ENCODE measurements at places on chromosomes 2 and 18.

- DNase-seq = no peak
Measured at GRCh38 chr2:38218591-38218991, 142.6 kb upstream of the CYP1B1 start.

DNA sequence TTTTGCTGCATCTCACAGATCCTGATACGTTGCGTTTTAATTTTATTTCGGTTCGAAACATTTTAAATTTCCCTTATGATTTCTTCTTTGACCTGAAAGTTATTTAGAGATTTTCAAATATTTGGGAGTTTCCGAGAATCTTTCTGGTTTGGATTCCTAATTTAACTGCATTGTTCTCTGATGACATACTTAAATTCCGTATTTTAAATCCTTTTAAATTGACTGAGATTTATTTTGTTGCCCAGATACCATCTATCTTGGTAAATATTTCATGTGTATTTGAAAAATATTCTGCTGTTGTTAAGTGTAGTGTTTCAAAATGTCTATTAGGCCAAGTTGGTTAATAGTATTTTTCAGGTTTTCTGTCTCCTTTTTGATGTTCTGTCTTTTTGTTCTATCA is 37.7 kb downstream of the MROH2A start:
- DNase-seq = no peak

- no peak for DNase-seq
Measured at GRCh38 chr2:177616731-177617130, 224.2 kb downstream of the AGPS start.

DNA sequence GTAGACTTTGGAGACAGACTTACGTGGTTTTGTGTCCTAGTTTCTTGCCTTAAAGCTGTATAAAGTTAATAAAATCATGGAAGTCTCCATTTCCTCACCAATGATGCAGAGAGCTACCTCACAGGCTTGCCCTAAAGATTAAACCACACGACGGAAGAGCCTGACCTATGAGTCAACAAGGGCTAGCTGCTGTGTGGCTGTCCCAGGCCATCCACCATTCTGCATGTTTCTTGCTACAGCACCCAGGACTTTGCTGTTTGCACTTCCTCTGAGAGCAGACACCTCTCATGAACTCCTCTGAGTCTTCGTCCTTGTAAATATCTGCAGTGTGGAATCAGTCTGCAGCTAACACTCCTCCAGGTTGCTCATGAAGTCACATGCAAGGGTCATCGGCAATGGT is 160.0 kb upstream of the TRIB2 start:
- no peak for DNase-seq

DNA sequence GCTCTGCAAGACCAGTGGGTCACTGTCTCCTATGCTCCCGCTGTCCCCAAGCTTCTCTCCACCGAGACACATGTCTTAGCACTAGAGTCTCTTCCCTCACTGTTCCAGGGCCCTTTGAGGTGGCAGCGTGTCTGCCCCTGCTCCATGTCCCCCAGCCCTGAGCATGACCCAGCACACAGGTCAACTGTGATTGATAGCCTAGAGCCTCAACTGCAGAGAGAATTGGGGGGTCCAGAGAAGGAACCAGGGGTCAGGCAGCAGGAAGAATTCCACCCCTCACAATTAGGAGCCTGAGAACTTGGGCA is 54.6 kb upstream of the ODC1 start:
- DNase-seq = no peak

DNA sequence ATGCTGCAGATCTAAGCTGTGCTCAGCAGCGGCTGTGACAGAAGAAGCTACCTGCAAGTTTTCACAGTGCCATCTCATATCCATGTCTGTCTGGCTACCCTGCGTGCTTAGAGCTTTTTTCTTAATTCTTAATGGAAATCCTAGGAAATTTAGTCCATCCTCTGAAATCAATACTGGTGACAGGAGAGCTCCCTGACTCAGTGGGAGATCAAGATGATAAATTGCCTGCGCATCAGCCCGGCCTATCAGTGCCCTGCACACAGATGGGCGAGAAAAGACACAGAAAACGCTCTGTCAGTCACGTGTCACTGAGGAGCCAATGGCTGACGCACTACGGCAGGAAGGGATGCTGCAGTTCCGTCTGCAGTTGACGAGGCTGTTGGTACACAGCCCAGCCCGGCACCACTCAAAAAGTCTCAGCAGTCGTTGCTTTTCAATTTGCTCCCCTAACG is 819.6 kb upstream of the FSHR start:
- peak; percentile 51 for DNase-seq

- DNase-seq = no peak
Measured at GRCh38 chr2:66050392-66050791, 384.5 kb upstream of the MEIS1 start.

- DNase-seq = no peak
Measured at GRCh38 chr2:205058409-205058808, 513.1 kb downstream of the PARD3B start.

DNA sequence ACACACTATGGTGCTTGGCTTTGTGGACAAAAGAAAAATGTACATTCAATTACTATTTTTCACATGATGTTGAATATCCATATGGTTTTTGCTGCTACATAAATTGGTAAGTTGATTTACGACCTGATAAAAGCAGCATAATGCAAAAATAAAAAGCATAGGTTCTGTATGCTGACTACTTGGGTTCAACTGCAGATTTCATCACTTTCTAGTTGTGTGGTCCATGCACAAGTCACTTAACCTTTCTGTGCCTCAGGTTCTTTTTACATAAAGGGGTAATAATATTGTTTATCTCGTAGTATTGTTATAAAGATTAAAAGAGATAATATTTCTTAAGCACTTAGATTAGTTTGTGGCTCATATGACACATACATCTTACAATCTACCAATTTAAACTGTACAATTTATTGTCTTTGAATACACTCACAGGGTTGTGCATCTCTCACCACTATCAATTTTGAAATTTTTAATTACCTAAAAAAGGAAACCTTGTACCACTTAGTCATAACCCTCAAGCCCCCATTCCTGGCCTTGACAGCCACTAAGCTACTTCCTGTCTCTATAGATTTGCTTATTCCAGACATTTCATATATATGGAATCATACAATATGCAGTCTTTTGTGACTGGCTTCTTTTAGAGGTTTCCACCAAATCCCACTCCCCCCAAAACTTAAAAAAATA is 1443.9 kb downstream of the SUCLG1 start:
- DNase-seq = no peak

DNA sequence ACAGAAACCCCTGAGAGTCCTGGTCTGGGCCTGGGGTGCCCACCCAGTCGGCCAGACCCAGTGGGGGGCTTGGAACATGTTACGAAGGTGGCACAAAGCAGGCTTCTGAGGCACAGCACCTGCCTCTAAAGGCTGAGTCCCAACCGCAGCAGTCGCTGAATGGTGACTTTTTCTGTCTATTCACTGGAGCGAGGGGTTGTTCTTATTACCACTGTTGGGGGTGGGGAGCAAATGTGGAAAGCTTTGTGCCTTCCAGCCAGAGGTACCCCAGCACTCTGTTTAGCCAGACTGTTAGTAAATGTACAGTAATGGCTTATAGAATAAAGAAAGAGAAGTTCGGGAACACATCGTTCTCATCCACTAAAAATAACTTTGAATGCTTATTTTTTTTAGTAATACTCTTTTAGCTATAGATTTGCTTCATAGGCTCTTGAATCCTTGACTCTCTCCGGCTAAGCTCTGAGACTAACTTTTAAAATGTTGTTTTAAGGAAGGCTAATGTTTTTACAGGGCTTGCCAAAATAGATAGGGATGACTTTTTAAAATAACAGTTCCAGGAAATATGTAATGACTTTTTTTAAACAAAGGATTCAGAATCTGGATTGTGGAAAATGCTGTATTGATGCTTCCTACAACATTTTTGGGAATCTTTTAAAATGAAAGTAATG is 23.4 kb upstream of the PTPN2 start:
- no peak for DNase-seq

DNA sequence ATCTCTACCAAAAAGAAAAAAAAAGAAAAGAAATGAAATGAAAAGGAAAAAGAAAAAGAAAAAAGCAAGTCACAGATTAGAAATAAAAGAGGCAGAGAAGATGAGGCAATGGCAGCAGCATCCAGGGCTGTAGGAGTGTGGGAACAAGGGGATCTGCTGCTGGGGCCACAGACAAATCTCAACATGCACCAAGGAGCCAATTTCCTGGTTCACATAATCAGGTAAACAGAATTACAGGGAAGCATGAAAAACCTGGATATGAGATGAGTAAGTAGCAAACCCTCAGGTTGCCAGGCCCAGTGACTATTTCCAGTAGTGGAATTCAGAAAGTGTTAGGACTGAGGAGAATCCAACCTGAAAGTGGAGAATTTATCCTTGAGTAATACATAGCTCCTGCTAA is 77.4 kb upstream of the ARHGAP28 start:
- DNase-seq = no peak

DNA sequence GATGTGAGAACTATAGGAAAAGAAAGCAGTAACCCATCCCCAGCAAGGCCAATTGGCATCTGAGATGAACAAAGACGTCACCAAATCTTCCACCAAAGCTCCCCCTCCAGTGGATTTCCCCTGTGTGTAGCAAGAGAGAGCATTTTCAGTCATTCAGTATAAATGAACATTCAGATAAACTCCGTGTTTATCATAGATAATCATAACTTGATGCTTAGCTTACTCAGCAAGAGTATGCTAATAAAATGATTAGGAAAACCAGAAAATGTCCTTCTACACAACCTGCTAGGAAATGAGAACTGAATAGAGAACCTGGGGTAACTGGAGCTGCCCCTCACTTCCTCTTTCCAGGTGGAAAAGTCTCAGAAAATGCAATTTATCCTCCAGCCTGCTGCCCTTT is 198.0 kb upstream of the CCDC150 start:
- DNase-seq = no peak

DNA sequence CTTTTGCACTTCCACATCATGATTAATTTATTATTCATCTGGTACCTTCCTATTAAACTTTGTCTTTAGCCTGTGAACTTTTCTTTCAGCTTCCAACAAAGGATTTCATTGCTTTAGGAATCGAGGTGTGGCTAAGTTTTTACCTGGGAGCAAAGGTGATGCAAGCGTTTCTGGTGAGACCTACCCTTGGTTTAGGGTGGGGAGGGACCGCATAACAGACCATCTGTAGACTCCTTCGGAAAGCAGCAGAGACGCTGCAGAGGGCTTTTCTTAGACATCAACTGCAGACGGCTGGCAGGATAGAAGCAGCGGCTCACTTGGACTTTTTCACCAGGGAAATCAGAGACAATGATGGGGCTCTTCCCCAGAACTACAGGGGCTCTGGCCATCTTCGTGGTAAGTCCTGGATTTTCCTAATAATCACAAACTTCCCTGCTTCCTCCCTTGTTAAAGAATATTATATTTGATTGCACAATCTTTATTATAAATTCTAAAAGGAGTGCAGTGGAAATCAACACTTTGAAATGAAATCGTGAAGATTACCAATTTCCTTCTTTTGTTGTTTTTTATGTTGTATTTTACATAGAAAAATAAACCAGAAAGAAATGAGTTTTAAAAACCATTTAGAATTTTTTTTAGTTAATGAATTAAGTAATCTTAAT is at the start of gene DSG3:
TSS of gene DSG3 (plus strand) at position 212 of the 662 bp plus-strand sequence. CDS start at position 349, 137 bp downstream.
- no peak for DNase-seq

GRCh38 chr18:8982416-8983183 is 119.9 kb upstream of the NDUFV2 start:
- DNase-seq = no peak

DNA sequence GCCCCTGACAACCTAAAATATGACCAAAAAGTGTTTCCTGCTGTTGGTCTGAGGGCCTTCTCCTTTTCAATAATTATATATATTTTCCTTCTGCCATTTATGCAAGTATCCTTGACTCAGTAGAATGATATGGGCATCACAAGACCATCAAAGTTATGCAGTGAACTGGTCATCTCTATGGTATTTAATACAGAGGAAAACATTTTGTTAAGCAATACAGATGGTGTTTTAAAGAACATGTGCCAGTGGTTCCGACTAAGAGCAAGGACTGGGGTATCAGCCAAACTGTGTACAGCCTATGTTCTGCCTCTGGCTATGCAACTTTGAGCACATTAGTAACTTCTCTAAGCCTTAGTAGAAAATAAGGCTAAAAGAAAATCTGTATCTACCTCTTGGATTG is 179.0 kb downstream of the TRABD2A start:
- DNase-seq = no peak

GRCh38 chr2:30803281-30803680 is 4.0 kb downstream of the CAPN13 start:
- DNase-seq = no peak

DNA sequence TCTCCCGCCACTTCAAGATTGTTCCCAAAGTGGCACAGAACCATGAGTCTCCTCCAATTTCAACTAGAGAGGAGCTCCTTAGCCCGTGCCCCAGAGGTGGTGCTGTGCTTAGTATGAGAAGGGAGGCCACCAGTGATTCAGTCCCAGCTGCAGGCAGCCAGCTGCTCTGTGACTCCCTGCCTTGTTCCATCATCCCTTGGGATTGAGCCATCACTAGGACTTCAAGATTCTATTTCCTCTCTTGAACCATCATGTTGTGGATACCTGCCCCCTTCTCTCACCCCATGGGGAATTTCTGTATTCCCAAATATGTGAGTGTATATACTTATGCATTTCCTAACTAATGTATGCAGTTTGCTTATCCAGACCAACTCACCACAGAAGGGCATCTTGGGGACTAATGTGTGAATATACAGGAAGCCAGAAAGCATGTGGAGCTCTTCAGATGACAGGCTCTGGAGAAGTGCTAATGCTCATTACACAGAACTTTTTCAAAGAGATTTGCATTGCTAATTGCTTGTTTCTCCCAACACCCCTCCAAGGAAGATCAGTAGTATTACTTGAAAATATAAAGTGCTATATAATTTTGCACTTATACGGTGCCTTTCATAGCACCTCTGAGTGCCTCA is 111.0 kb upstream of the MAP3K20 start:
- no peak for DNase-seq

GRCh38 chr2:34143149-34143548 is 544.0 kb upstream of the FAM98A start:
- no peak for DNase-seq

DNA sequence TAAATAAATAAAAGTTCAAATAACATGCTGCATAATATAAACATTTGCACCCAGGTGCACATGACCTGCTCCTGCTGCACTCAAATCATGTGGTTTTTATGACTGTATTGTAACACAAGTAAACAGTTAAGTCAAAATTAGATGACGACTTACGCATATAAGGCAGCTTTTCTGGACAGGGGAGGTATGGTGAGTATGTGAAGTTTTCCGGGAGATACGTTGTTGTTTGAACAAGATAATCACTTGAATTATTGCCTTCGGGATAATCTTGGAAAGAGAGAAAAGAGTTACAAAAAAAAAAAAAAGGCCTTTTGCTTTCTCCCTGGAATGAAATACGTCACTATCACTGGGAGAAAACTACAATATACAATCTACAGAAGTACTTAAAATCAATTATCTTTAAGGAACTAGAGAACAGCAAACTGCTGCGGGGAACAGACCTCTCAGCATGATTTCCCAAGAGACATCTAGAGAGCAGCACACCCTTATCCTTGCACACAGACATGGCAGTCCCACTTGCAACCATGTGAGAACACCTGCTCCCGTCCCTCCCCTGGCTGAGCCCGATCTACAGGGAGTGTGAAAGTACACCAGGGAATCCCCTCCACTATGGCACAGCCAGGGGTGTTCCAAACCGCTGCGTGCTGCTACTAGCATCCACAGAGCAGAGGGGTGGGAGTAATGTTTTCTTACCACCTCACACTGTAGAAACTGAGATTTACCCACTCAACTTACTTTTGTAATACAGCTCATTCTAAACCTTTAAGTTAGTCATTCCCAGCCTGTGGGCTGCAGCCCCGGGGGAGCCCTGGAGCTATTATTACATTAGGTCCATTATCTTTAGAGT is 26.3 kb downstream of the B4GALT6 start:
- DNase-seq = peak; percentile 65

- no peak for DNase-seq
Measured at GRCh38 chr2:65576861-65577601, 144.6 kb upstream of the SPRED2 start.
